ENCODE measurements at places on chromosomes 4 and X.

DNA sequence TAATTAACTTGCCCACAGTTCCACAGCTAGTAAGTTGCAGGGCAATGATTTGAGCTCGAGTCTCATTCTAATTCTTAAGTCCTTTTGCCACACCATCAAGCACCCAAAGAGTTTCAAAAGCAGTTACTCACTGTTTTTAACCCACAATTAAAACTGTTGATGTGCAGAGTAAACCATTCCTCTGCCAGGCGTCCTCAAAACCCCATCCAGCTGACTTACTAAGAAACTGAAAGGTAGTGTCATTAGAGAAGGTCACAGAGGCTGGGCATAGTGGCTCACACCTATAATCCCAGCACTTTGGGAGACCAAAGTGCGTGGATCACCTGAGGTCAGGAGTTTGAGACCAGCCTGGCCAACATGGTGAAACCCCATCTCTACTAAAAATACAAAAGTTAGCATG, 121.7 kb downstream of the CHIC2 start:
- DNase-seq = no peak

DNA sequence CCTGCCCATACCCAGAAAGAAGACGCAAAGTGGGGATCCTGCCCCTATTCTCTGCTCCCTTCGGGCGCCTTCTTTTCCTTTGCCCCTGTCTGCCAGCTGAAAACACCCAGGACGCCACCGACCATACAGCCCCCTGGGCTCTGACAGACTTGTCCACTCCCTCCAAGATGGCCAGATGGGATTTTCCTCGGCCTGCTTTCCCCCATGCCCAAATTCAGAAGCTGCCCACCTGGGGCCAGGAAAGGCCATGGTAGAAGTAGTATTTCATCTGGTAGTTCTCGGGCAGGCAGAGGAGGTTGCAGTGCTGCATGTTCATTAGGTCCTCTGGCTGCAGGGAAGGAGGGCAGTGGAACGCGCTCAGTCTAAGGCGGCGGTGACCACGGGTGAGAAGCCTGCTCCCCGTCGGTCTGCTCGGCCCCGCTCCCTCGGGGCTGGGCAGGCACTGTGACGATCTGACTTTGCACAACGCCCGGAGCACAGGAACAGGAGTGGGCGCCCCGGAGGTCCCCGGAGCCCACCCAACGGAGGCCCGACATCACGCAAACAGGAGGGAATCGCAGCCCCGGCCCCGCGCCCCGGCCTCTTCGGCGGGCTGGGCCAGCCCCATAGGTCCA, 582 bp downstream of the NAA10 start:
- no peak for DNase-seq

GRCh38 chrX:63750811-63751210, 34.2 kb downstream of the ARHGEF9 start:
- DNase-seq = no peak

DNA sequence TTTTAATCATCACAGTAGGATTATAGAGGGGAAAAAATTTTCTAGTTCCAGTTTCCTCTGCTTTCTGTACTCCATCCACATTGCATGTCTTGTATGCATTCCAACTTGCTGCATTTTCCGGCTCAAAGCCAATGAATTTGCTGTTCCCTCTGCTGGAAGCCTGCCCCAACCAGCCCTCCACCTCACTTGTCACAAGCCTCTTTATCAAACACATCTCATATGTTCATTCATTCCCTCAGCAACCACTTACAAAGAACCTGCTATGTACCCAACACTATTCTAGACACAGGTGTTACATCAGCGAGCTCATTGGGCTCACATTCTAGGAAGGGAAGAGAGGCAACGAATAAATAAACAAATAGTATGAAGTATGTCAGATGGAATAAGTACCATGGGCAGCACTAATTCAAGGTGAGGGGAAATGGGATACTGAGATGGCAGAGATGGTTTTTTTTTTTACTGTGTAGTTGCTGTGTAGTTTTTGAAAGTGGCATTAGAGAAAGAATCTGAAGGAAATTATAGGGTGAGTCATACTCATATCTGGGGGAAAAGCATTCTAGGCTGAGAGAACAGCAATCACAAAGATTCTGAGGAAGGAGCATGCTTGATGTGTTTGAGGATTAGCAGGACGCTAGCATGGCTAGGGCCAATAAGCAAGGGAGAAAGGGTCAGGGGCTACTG, 332.5 kb downstream of the PDGFC start:
- no peak for DNase-seq

Data from hematopoietic multipotent progenitor cell treated with erythropoietin and hydrocortisone succinate and interleukin-3 and kit ligand, for 15 days (in vitro differentiated cells).